Activated CD4-positive, alpha-beta memory T cell treated with anti-CD3 and anti-CD28 coated beads for 36 hours (primary cell): ENCODE measurements at places on chromosomes 12 and 14.

DNA sequence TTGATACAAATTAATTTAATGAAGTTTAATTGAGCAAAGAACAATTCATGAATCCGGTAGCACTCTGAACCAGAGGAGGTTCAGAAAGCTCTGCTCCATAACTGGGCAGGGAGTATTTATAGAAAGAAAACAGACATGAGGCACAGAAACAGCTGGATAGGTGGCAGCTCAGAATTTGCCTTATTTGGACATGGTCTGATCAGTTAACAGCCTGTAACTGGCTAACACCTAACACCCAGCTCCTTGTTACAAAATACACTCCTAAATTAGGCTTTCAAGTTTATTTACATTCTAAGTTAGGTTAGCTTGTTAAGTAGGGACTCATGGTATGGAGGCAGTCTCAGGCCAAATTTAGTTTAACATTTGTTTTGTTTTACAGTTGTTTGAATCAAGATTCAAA is 67.8 kb upstream of the TMCC3 start:
- no peak for DNase-seq

- no peak for DNase-seq
These were observed 14.2 kb upstream of the CDKL1 start for GRCh38 chr14:50410921-50411320.

DNA sequence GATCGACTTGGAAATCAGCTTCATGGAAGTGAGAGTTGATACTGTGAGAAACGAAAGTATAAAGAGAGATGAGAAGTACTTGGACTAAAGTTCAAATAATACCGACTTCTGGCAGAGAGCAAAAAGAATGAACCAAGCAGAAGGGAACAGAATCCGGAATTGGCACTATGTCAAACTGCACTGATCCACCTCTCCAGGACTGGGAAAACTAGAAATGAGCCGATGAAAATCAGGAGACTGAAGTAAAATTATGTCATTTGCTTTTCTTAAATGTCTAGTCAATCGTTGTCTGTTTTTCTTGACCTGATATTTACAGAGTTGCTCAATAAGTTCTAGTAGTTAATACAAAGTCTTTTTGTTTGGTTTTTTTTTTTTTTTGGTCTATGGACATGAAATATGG is 163.0 kb upstream of the FOXG1 start:
- DNase-seq: no peak

DNA sequence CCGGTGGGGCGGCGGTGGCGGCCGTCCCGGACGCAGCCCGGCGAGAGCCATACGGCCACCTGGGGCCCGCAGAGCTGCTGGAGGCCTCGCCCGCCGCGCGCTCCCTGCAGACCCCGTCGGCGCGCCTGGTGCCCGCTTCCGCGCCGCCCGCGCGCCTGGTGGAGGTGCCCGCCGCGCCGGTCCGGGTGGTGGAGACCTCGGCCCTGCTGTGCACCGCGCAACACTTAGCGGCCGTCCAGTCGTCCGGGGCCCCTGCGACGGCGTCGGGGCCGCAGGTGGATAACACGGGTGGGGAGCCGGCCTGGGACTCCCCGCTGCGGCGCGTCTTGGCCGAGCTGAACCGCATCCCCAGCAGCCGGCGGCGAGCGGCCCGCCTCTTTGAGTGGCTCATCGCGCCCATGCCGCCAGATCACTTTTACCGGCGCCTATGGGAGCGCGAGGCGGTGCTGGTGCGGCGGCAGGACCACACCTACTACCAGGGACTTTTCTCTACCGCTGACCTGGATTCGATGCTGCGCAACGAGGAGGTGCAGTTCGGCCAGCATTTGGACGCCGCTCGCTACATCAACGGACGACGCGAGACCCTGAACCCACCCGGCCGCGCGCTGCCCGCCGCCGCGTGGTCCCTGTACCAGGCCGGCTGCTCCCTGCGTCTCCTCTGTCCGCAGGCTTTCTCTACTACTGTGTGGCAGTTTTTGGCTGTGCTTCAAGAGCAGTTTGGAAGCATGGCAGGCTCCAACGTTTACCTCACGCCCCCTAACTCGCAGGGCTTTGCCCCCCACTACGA is 716 bp downstream of the RIOX1 start:
- peak; percentile 85 for DNase-seq

DNA sequence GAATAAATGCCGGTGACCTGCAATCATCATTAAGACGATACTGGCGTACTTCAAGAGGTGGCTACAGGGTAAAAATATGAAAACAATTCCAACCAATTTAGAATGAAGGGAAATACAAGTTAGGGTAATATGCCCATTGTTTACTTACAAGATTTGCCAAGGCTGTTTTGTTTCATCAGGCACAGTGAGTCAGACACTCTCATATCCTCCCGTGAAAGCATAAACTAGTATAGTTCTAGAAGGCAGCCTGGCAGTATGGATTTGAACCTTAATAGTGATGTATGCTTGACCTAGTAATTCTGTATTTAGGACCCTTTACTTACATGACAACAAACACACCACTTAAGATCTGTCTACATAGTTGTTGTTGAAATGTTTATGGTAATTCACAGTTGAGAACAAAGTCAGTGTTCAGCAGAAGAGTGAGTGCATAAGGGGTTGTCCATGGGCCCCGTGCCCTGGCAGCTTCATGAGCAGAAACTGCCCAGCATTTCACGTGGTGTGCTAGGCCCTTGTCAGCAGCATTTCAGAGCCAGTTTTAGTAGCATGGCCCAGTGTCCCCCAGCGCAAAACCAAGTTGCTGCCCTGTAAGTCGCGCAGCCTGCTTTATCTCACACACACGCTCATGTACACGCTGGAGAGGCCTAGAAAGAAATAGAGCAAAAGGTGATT is 80.8 kb downstream of the EP400 start:
- no peak for DNase-seq

DNA sequence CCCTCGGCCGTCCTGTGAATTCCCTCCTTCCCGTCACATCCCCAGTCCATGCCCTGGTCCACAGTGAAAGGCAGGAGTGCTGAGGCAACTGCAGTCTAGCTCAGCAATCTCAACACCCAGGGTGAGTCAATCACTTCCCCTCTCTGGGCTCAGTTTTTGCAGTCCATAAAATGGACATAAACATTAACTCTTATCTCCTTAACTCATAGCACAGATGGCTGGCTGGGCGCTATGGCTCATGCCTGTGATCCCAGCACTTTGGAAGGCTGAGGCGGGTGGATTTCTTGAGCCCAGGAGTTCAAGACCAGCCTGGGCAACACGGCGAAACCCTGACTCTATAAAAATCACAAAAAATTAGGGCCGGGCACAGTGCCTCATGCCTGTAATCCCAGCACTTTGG is 32.4 kb downstream of the CAMKK2 start:
- no peak for DNase-seq

DNA sequence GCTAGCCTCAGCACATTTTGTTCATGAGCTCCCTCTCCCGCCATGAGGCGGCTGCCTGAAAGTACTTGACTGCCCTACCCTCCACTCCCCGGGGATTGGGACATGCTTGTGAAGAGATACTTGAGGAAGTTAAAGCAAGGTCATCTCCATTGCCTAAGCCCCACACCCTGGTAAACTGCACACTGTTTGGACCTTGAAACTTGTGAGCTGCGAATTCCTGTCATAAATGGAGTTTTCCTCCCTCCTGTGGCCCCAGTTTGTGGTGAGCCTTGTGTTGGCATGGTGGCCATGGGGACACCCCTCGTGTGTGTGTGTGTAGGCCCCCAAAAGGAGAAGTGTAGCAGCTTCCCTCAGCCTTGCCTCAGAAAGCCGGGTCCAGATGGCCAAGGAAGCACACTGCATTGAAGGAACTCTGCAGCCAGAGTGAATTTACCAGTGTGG is 395.5 kb downstream of the ZFP36L1 start:
- DNase-seq: no peak

- DNase-seq: no peak
These were observed 21.8 kb upstream of the GXYLT1 start for GRCh38 chr12:42166501-42166900.

DNA sequence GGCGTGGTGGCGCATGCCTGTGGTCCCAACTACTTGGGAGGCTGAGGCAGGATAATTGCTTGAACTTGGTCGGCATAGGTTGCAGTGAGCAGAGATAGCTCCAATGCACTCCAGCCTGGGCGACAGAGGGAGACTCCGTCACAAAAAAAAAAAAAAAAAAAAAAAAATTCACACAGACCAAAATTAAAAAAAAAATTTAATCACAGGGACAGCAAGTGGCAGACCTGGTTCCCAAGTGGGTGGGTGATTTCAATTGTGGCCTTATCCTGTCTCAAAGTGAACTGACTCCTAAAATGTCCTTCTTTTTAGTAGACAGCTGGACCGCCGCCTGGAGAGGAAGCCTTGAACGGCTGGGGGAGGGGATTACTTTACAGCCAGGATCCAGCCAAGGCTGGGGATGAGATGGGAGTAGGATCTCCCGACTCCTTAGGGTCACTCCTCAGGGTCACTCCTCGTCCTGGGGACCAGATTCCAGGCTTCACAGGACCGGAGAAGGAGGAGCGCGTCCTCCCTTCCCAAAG is 1.5 kb upstream of the KCNH3 start:
- no peak for DNase-seq

DNA sequence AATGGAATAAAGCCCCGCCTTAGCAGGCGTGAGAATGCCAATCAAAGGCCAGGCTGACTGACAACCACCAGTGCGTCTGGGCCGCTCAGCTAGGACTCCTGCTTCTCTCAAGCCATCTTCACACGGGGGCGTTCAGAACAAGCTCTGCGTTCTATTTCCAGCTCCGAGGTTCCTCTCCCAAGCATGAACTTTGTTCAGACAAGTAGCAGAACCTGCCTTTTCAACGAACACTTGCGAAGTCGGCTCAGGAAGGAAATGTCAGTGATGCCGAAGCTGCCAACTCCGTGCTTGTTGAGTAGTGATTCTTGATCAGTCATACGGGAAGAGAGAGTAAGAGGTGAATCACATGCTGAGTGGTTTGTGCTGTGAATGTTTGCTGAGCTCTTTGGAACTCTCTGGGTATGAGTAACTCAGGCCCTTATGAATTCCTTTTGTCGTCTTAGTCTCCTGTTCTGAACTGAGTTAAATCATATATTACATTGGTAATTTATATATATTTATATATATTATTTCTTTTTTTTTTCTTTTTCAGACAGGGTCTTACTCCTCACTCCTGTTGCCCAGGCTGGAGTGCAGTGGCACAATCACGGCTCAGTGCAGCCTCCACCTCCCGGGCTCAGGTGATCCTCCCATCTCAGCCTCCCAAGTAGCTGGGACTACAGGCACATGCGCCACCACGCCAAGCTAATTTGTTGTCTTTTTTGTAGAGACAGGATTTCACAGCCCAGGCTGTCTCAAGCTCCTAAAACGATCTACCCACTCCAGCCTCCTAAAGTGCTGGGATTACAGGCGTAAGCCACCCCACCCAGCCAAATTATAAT is 29.4 kb upstream of the BCL7A start:
- DNase-seq: peak; percentile 85

DNA sequence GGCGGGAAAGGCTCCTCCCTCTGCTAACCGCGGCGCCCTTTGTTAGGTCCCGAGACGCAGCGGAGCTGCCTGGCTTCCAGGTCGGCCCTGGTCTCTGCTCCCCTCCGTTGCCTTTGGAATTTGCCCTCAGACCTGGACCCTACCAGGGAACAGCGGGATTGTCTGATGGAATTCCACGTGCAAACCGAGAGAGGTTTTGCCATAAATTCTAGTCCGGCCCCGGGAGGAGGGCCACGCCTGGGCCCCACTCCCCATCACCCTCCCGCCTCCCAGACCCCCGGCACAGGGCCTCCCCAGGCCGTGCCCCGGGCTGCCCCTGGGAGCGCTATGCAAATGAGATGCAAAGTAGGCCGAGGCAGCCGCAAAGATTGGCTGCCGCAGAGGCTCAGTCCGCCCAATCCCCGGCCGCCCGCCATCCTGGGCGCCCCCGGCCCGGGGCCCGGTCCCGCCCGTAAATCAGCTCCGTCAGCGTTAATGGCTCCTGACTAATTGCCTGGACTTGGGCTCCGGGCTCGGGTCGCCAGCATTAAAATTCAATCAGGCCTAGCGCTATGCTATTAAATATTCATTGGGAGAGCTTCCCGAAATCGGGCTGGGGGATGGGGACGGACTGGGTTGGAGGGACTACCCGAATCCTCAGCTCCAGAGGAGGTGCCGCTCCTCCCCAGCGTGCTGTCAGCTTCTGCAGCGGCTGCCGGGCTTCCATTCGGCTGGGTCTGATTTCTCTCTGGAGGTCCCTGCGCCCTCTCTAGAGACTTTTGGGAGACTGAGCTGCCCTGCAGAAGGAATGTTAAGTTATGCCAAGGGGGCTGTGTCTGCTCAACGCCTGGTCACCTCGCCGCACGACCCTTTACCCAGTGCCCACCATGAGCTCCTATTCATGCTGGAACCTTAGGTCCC is 15.7 kb upstream of the FIGNL2 start:
- DNase-seq: peak; percentile 58

GRCh38 chr12:32240831-32241230 is 134.2 kb downstream of the BICD1 start:
- DNase-seq: no peak

DNA sequence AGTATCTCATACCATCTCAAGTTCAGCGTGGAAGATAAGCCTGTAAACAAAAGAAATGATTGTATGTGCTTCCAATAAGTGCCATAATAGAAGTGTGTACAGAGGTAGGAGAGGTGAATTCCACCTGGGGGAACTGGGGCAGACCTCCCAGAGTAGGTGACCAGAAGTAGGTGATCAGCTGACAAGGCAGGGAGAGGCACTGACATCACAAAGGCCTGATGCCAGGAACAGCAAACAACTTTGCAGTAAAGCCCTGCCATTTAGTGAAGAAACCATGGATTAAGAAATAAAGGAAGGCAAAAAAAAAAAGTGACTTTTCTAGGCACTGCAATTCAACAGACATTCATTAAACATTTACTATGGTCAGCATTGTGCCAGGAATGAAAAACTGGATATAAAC is 31.1 kb downstream of the NR1H4 start:
- DNase-seq: no peak

GRCh38 chr12:4954621-4955354 is 45.1 kb downstream of the KCNA1 start:
- no peak for DNase-seq

GRCh38 chr12:68367116-68367515 is 35.0 kb upstream of the MDM1 start:
- peak; percentile 59 for DNase-seq

DNA sequence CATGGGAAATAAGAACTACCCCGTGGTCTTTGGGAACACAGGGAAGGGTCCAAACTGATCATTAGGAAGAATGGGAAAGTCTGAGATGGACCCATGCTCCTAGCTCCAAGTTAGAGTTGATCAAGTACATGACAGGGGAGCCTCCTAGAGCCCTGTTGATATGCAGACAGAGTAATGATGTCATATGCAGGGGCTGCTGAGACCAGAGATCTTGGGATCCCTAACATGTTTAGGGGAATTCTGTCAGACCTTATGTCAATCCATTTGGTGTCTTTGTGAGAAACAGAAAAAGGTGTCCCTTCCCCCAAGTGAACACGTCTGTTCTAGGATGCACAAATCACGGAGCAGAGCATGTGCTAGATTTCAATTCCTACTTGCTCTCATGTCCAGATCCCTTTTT is 6.6 kb downstream of the SLC25A21 start:
- no peak for DNase-seq

- no peak for DNase-seq
These were observed 126.2 kb downstream of the KSR2 start for GRCh38 chr12:117842630-117843029.

DNA sequence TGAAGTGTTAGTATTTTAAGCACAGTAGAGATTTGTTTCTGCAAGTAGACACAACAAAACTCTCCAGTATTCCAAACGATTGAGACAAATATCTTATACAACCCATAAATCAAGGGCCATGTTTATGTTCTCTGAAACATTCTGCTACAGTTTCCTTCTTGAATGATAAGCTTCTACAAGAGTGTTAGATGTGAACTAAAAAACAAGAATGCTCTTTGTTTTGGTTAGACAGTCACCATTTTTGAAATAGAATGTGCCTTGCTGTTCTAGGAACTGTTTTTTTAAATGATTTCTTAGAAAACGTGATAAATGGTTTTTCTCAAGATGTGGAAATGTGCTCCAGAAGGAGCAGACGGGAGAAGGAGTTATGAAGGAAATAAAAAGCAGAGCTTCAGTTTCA is 1656.3 kb upstream of the FLRT2 start:
- no peak for DNase-seq
